ENCODE measurements at places on chromosomes 5 and 9. TPM values are rescaled to one million over a fixed set of nuclear protein-coding genes. Genes with fewer than 3 reads are reported as not detected.

The DBN1 gene
- 122 TPM for polyA plus RNA-seq

The NOXA1 gene
- polyA plus RNA-seq, result 13.9 TPM

The HARS1 gene
- polyA plus RNA-seq, result 56.6 TPM

The DOCK8 gene
- 3.0 TPM for polyA plus RNA-seq

The ANKRD20A1 gene
- 0.27 TPM for polyA plus RNA-seq

The MGAT4B gene
- polyA plus RNA-seq, result 233 TPM

The DNAJC25 gene
- polyA plus RNA-seq, result 14.6 TPM

The PRSS3 gene
- polyA plus RNA-seq, result 1.5 TPM

The MSMP gene
- polyA plus RNA-seq, result not detected

The MYOZ3 gene
- 0.83 TPM for polyA plus RNA-seq

The SEMA6A gene
- polyA plus RNA-seq, result 35.8 TPM

The PCDHGB4 gene
- 17.9 TPM for polyA plus RNA-seq

The ANKRD33B gene
- 1.5 TPM for polyA plus RNA-seq

The LURAP1L gene
- polyA plus RNA-seq, result 36.1 TPM

The RNF224 gene
- polyA plus RNA-seq, result 0.88 TPM

The COL23A1 gene
- polyA plus RNA-seq, result 2.7 TPM

The CTSV gene
- polyA plus RNA-seq, result 98.8 TPM

The MARCOL gene
- polyA plus RNA-seq, result not detected

The PDE8B gene
- polyA plus RNA-seq, result 8.3 TPM

The CLTB gene
- polyA plus RNA-seq, result 289 TPM

The OR1Q1 gene
- not detected for polyA plus RNA-seq

The SPATA31A3 gene
- polyA plus RNA-seq, result not detected

The PCDHA10 gene
- polyA plus RNA-seq, result 7.7 TPM

The GLRA1 gene
- not detected for polyA plus RNA-seq

The FBLL1 gene
- polyA plus RNA-seq, result 1.2 TPM

The TSSK1B gene
- polyA plus RNA-seq, result not detected
